ENCODE measurements at places on chromosomes 7 and 10.

DNA sequence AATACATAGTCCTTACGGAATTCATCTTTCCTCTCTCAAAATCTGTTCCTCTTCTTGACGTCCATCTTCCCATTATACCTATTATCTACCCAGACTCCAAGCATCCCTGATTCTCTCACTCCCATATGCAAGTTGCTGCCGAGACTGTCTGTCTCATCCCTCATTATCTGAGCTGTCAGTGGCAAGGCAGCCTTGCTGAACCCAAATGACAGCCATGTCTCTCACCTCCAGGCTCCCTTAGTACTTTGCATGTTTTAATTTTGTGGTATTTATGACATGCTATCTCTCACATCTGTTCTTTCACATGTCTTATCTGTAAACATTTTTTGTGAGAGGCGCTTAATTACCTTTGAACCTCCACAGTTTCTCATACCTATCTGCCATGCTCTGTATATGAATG lies 54.4 kb upstream of the IFRD1 start:
- DNase-seq: no peak

- DNase-seq: no peak
Observed at GRCh38 chr10:75688506-75689300, 257.3 kb downstream of the LRMDA start.

DNA sequence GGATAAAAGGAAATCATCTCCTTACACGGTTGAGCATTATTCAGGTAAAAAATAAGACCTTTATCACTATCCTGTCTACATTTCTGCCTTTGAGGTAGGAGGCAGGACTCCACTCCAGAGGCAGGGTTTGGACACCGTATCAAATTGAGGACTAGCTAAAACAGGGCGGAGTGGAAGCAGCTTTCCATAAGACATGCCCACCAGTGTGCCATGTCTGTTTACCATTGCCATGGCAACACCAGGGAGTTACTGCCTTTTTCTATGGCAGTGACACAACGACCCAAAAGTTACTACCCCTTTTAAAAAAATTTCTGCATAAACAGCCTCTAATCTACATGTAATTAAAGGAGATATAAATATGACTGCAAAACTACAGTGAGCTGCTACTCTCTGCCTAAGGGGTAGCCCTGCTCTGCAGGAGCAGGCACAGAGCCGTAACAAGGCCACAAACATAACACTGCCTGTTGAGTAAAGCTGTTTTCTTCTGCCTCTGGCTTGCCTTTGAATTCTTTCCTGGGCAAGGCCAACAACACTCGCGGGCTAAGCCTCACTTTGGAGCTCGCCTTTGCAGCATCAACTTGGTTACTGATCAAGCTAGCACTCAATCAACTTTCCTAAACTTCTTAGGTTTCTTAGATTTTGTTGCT lies 26.5 kb downstream of the DGKB start:
- no peak for DNase-seq

GRCh38 chr7:101560856-101561255 lies 68.2 kb downstream of the MYL10 start:
- DNase-seq: no peak

- DNase-seq: no peak
Observed at GRCh38 chr10:62453274-62453673, 79.1 kb downstream of the ZNF365 start.

- DNase-seq: no peak
Observed at GRCh38 chr7:156378806-156379205, 261.8 kb upstream of the RNF32 start.

DNA sequence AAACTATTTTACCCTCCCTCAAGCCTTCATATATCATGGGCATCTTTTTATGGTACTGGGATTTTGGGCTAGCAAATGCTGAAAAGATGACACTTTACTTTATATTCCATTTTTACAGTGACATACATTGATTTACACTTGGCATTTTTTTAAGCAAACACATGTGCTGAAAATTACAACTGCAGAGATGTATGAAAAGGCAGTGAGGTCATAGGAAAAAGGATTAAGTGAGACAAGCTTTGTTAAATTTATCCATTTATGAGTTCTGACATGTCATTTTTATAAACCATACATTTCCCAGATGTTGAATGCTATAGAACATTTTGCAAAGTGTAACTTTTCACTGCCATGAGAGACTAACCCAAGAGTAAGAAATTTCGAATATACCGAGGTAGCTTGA lies 68.8 kb upstream of the RSU1 start:
- DNase-seq: no peak

DNA sequence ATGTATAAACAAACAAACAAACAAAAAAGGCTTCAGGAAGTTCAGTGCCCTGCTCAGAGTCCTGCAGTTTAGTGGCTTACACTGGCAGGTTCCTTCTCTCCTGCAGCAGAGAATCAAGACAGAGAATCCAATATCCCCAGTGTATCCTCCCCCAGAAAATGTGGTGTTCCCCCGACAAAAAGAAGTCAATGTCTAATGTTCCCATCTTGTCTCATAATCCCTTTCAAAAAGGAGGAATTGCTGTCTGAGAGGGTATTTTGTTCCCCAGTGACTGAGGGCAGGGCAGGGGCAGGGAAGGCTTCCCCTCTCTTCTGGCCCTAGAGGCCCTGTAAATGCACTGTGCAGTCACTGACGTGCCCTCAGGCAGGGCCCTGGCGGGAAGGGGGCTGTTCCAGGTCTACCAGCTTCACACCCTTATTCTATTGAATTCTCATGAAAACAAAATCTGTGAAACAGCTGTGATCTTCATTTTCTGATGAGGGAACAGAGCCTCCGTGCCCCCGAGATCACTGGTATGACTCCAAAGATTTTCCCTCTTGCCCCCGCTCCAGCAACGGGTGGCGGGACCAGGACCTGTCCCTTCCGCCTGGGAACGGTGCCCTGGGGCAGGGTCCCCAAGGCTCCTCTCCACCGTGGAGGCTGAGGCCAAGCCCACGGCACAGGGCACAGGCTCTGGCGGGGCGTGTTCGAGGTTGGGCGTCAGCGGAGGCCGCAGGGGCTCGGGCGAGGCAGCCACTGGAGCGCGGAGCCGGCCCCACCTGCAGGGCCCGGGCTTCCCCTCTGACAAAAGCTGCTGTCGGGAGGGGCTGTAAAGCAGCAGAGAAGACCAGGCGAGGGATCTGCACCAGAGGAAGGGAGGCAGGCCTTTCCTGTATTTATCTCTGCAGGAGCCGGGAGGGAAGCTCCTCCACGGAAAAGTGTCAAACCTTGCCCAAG lies 13.4 kb upstream of the WDFY4 start:
- no peak for DNase-seq

- DNase-seq: no peak
Observed at GRCh38 chr7:34354899-34355298, 303.1 kb upstream of the NPSR1 start.

Measured in stimulated activated CD4-positive, alpha-beta T cell treated with anti-CD3 and anti-CD28 coated beads, Interleukin-12 subunit alpha, Interleukin-12 subunit beta, amount 100 ng/mL, for 4 hours (primary cell).